ENCODE measurements at places on chromosomes 2 and 18.

- DNase-seq, result no peak
Measured at GRCh38 chr18:79353267-79353666, 42.5 kb upstream of the NFATC1 start.

DNA sequence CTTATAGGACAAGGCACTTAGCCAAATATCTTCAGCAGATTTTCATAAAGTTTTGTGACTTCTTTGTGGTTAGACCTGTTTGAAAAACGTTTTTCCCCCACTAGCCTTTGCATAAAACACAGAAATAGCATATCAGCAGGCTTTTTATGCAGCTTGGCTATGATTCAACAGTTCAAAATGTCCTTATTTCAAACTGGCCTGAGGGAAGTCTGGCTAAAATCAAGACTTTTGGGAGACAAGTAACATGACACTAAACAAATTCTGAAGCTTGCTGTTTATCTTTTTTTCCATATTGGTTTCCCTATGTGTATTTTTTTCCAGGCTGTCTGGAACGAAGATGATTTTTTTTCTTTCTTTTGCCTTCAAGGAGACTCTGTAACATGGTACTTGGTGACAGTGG lies 95.1 kb upstream of the L3MBTL4 start:
- no peak for DNase-seq

DNA sequence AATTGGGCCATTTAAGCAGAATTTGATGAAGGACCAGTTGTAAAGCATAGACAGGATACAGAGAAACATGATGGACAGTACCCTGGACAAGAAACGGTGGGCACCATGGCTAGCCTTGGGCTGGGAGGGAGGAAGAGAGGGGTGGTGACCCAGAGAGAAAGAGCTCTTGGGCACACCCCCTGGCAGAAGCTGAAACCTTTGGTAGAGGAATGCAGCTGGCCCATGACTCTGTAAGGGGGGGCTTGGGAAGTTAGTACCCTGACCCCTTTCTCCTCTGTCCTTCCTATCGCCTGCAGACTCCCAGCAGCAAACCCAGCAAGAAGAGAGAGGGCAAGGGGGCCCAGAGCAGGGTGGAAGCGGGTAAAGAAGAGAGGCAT lies 32.6 kb downstream of the MRPL44 start:
- no peak for DNase-seq

GRCh38 chr2:10087360-10087759 lies 7.1 kb upstream of the CYS1 start:
- no peak for DNase-seq

GRCh38 chr18:48409591-48410094 lies 460 bp upstream of the ZBTB7C start:
- no peak for DNase-seq

- no peak for DNase-seq
Measured at GRCh38 chr2:238502088-238502810, 75.5 kb downstream of the ASB1 start.

GRCh38 chr2:232028631-232029030 lies 67.1 kb downstream of the DIS3L2 start:
- DNase-seq, result no peak

DNA sequence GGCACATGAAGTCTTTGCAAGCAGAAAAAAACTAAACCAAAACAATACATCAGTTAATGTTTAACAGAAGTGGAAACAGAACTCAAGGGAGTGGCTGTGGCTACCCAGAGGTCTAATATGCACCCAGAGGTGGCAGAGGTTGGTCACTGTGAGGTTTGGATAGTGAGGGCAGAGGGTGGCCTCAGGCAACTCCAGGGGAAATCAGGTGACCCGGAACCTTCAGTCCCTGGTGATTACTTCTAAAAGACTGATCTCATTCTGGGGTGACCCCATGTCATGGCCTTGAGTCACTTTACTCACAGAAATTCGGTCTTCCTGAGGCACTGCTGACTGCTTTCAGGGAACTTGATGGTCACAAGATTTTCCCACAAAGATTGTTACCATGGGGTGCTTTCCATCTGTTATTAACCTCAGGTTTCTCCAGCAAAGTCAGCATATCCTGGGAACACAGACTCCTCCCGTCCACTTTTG lies 99.4 kb downstream of the TMEM17 start:
- no peak for DNase-seq

GRCh38 chr18:56019908-56020307 lies 431.9 kb upstream of the TCF4 start:
- no peak for DNase-seq

DNA sequence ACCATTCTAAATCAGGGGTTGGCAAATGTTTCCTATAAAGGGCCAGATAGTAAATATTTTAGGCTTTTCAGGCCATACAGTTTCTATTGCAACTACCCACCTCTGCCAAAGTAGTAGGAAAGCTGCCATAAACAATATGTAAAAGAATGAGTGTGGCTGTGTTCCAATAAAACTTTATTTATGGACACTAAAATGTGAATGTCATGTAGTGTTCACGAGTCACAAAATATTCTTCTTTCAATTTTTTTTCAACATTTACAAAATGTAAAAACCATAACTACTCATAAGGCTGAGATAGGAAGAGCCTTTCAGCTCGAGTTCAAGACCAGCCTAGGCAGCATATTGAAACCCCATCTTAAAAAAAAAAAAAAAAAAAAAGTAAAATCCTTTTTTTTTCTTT lies 13.4 kb downstream of the KCNG3 start:
- no peak for DNase-seq

- DNase-seq, result no peak
Measured at GRCh38 chr2:113111823-113112287, 15.5 kb upstream of the IL1RN start.

GRCh38 chr2:75528221-75528977 lies 32.3 kb downstream of the EVA1A start:
- DNase-seq, result no peak

DNA sequence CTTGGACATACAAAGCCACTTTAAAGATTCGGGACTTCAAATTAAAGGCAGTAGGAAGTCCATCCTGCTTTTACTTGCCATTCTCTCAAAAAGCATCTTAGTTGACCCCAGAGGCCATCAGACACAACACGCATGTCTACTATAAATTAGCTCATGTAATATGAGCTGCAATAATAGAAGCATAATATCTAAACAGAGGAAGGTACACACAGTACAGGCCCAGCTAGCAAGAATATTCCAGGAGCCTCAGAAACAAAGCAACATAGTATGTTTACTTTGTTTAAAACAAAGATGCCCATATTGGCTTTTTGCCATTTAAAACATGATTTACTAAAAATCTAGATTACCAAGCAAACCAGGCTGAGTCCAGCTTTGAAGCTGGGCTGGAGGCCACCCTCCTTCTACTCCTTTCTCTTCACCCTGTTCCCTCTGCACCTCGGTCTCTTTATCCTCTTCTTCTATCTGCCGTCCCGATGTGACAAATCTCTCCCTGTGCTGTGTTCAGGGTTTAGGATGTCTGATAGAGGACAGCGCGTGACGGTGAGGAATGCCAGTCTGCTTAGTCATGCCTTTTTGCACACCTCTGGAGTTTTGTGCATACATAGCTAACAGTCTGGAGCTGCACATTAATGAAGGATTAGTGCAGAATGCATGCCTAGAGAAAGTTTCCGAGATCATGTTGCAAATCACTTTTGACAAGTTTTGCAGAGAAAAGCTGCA lies 28.2 kb downstream of the DTNA start:
- DNase-seq, result no peak

- no peak for DNase-seq
Measured at GRCh38 chr18:22307528-22307927, 110.2 kb downstream of the CTAGE1 start.

- DNase-seq, result no peak
Measured at GRCh38 chr2:240074545-240074944, 21.2 kb upstream of the OR6B3 start.

- DNase-seq, result no peak
Measured at GRCh38 chr2:140063356-140063755, 1283.2 kb upstream of the NXPH2 start.

All from fibroblast of skin of left biceps (primary cell).